GM23248 (cell line): ENCODE measurements at places on chromosomes 2 and 18.
A peak's percentile ranks its signal among the peaks of the same experiment; 100 is the strongest.

DNA sequence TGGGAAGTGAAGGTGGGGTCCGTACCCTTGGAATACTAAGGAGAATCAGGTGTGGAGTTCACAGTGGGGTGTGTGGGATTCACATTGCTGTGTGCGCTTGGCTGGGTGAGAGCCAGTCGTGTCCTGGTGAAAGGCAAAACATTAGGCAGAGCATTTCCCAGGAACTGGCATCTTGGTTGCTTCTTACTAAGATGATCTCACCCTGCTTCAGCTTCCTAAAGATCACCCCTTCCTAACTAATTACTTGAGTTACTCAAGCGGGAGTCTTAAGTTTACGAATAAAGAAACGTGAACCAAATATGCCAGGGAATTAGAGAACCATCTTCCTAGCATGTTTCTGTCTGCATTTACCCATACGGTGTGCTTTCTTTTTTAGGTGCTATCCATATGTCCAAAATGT is 122.9 kb downstream of the NCK2 start:
- peak; percentile 8 for DNase-seq

DNA sequence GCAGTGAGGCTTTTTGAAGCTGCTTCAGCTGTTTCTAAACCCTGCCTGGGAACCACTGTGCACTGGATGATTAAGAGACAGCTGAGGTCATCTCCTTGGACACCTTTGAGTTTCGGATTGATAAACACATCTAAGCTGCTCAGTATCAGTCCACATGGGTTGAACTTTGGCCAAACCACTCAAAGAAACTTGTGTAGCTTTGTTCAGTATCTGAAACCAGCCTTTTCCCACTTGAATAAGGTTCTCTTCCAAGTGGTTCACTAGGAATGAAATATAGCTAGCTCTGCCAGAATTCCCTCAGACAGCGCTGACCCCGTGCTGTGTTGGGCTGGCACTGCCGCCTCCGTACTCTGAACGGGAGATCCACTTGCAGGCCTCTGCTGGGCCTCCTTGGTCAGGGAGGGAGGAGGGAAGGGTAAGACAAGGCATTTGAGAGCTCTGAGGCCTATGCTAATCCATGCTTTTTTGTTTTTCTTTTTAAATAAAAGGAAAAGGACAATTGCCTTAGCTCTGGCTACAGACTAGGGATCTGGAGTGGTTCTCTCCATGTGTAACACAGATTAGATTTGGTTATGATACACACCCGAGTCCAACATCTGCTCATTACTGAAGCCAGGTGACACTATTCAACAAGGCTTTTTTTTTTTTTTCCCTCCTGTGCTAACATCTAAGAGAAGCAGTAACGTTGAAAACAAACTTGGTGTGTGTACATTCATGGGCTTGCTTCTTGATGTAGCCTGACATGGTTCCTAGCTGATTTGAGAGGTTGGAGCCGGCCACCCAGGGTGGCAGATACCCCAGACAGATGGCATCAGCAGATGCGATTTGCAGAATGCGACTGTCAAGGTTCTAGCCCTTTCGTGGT is 67.7 kb downstream of the NCK2 start:
- peak; percentile 32 for DNase-seq

- no peak for DNase-seq
Measured at GRCh38 chr2:200652158-200652557, 66.3 kb downstream of the AOX1 start.

- peak; percentile 59 for DNase-seq
Measured at GRCh38 chr2:9737053-9737875, 106.0 kb upstream of the TAF1B start.

DNA sequence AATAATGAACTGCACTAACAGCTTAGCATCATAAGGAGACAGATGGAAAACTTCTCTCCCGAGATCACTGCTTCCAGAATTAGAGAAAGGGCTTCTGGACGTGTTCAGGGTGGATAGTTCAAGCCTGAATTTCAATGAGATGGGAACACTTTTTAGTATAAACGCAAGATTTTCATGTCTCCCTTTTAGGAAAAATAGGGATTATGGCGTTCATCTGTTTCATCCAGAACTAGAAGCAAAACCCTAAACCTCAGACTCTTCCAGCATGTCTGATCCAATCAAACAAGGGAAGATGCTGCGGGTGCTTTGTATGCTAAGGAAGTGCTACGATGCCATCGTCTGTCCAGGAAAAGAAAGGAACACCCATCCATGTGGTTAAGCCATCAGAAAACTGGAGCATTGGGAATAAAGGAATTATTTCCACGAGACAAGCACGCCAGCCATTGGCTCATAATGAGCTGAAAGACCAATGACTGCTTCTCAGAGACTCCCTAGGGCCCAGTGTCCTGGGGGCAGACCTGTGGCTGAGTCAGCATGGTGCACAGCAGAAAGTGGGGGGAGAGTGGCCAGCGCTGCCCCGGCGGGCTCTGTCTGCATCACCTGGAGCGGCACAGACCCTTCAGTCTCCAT is 65.9 kb upstream of the AFF3 start:
- peak; percentile 35 for DNase-seq

DNA sequence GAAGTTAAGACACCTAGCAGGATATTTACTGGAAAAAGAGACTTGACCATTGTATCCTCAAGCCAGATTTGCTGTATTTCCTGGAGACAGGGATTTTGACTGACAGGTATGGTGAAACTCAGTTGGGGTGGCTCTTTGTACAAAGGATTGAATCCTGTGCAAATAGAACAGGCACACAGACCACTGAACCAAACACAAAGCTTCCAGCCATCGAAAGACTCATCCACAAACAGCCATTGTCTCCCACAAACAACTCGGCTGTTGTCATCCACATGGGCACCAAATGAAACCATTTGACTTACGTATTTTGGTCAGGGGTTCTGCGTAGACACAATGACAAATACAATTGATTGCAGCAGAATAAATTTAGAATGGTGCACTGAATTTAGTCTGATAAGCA is 15.9 kb downstream of the RNF152 start:
- DNase-seq: no peak

DNA sequence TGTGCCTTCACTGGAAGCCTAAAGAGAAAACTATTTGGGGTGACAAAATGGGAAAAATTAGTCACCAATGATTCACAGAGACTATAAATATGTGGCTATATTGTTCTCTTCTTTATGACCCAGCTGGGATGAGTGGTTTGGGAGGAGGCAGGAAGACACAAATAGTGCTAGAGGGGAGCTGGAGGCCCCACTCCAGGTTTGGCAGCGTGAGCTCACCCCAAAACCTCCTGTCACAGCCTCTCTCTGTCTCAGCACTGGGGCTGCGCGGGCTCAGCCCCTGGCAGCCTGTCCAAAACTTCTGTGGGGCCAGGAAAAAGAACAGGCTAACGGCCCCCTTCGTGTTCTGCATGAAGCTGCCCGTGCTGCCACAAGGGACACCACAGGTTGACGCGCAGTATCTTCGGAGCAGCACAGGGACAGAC is 73.2 kb upstream of the LCLAT1 start:
- DNase-seq: peak; percentile 91

GRCh38 chr2:85248773-85249509 is 78.8 kb downstream of the TGOLN2 start:
- peak; percentile 90 for DNase-seq

DNA sequence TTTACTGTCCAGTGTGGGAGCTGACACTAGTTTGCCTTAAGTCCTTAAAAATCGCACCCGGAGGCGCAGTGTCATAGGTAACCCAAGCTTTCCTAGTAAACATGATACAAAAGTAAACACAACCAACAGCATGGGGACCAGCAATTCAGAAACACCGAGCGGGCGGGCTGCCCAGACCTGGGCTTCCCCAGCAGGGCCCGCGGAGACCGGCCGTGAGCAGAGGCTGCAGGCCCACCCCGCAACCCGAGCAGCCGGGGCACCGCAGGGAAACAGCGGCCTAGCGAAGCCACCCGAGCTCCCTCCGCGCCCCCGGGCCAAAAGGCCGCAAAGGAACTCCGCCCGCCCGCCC is 296 bp downstream of the TTC21B start:
- no peak for DNase-seq

- peak; percentile 66 for DNase-seq
Measured at GRCh38 chr2:45736757-45737704, 85.6 kb downstream of the PRKCE start.

GRCh38 chr2:212194396-212194795 is 344.2 kb downstream of the ERBB4 start:
- DNase-seq: peak; percentile 3

GRCh38 chr2:70663411-70663810 is 104.6 kb downstream of the ADD2 start:
- DNase-seq: no peak

DNA sequence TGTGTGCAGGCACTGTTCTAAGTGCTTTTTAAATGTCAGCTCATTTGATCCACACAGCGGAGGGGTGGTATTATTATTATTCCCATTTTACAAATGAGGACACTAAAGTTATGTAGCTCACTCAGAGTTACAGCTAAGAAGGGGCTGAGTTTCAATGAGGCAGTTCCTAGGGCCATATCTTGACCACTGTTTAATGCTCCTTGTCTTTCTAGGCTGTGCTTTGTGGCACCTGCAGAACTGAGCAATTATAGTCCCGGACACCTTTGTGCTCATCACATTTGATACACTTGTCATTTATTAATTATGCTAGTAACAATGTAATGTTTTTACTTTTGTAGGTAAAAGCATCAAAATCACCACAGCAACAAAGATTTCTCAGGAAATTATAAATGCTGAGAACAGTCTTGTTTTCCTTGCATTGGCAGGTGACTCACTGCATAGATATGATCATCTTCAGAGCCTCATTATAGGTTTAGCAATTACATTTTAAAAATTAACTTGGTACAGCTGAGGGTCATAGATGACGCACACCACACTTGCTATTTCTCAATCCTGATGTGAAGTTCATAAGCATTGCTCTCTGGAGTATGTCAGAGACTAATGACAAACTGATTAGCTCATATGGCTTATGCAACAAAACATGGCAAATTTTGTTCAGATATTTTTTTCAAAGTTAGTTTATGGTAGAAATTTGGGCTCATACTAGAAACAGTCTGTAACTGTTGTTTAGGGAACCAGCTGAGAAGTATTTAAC is 366.8 kb downstream of the TGIF1 start:
- peak; percentile 95 for DNase-seq

GRCh38 chr2:56325661-56326345 is 142.0 kb downstream of the CCDC85A start:
- no peak for DNase-seq

- no peak for DNase-seq
Measured at GRCh38 chr2:143026411-143027054, 102.7 kb upstream of the ARHGAP15 start.

DNA sequence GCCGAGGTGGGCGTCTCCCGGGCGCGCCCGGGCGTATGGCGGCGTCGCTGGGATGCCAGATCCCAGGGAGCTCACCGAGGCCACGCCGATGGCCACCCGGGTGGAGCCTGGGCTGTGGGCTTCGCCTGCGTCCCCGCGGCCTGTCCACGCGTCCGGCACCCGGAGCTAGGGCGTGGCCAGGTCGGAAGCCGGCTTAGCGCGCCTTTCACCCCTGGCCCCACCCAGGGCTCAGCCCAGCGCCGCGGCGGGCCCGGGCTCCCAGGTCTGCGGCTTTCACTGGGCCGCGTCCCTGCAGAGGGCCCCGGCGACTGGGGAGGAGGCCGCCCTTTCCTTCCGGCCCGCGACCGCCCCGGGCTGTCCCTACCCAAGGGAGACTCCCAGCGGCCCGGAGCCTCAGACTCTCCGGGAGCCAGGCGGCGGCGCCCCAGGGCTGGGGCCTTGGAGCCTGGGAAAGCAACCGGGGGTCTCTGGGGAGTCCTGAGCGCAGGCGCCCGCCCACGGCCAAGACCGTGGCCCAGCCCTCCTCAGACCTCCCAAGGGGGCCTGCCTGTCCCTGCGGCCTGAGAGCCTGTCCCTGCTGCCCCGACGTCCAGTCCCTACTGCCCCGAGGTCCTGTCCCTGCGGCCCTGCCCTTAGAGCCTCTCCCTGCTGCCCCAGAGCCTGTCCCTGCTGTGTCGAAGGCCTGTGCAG is 36.3 kb upstream of the ITM2C start:
- DNase-seq: peak; percentile 18

- DNase-seq: no peak
Measured at GRCh38 chr2:101502095-101502494, 27.2 kb upstream of the RFX8 start.

DNA sequence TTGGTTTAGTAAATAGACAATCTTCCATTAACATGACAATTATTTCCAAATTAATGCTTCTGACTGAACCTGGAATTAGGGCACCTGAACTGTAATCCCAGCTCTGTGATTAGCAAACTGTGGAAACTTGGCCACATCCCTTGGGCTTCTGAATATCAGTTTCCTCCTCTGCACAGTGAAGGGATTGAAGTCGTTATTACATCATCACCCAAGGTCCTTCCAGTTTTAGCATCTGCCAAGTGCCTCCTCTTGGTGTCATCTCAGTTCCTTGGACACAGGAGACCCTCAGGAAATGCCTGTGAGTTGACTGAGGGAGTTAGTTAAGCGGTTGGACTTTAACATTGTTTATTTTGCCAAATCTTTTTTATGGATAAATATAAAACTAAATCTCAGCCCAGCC is 64.8 kb downstream of the MOGAT1 start:
- peak; percentile 50 for DNase-seq

DNA sequence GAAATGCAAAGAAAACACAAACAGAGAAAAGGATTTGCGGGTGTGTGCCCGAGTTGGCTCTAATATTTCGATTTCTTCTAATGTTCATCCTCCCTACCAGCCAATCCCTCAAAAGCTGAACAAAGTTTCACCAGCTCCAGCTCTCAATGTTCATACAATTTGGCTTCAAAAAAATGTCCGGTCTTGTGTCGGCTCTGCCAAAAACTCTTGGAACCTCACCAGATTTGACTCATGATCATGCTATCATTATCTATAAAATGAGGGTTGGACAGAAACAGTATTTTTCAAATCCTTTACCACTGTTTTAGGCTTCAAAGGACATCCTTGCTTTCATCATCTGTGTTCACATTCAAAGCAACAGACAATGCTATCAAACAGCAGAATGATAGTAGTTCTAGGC is 88.2 kb downstream of the CRACDL start:
- peak; percentile 24 for DNase-seq

GRCh38 chr2:95389245-95390119 is 13.0 kb upstream of the FAHD2A start:
- peak; percentile 84 for DNase-seq

- no peak for DNase-seq
Measured at GRCh38 chr2:84876369-84876768, 4.5 kb downstream of the TRABD2A start.

- peak; percentile 90 for DNase-seq
Measured at GRCh38 chr18:45839414-45840395, 14.2 kb downstream of the SIGLEC15 start.

GRCh38 chr18:57727952-57728807 is 74.9 kb downstream of the ATP8B1 start:
- peak; percentile 27 for DNase-seq

DNA sequence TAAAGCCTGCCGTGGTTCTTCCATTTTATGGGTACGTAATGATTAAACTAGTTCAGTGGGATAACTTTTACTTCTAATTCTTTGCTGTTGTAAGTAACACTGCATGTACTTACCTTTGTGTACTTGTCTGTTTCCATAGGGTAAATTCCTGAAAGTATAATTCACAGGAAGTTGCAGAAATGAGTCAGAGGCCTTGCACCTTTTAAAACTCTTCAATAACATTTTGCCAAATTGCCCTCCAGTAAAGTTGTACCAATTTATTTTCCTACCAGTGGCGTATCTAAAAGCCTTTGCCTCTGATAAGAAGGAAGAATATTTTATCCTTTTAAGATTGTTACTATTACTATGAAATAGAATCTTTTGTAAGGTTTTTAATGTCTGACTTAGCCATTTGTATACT is 65.1 kb downstream of the CAB39 start:
- DNase-seq: peak; percentile 55

- peak; percentile 92 for DNase-seq
Measured at GRCh38 chr2:171160119-171160955, at the start of gene TLK1. Gene TLK1, minus strand, starts transcription at chr2:171160893. Its CDS starts 465 bp downstream, at chr2:171160428.
